Hematopoietic multipotent progenitor cell treated with erythropoietin and hydrocortisone succinate and interleukin-3 and kit ligand, for 17 days (in vitro differentiated cells): ENCODE measurements at places on chromosomes 2 and 18.

DNA sequence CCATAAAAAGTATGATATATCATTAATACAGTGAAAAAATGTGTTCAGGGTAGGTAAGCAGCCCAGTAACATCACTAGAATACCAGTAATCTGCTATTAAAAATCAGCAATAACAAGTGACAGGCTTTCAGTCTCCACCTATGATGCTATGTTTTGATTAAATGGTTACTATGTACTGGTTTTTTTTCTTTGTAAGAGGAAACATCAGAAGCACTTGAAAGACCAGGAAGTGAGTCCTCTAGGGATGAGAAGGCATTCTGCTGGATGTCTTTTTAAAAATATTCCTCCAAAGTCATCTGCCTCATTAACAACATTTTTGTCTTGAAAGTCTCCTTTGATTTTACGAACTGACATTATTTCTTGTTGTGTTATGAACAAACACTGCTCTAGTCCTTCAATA is 136.0 kb upstream of the FAM98A start:
- DNase-seq = no peak

DNA sequence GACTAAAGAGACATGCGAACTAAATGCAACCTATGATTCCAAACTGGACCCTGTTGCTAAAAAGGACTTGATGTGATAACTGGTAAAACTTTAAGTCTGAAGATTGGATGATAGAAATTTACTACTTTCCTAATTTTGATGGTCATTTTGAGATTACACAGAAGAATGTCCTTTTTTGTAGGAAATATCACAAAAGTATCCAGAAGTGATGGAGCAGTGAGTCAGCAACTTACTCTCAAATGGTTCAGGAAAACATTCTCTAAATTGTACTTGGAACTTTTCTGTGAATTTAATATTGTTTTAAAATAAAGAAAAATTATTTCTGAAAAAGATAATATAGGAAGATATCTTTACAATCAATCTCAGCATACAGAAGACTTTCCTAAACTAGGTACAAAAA is 19.9 kb downstream of the MBOAT2 start:
- no peak for DNase-seq

DNA sequence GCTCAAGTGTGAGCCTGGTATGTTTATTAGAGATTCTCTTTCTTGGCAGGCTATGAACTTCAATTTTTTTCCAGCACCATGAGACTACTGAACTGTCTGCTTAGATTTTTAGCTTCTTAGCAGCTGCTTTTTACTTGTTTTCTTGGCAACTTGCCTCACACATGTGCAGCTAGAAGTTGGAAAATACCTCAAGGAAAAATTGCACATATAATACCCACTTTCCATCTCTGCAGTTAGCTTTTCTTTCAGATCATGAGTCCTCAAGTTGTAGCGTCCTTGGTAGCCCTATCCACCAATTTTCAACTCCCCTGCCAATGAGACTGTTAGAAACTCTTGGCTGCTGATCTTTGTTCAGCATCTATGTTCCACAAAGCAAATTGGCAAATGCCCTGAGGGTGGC is 302.1 kb downstream of the HRH4 start:
- DNase-seq = no peak

GRCh38 chr2:96102596-96103186 is 13.7 kb downstream of the ADRA2B start:
- no peak for DNase-seq

GRCh38 chr18:8479789-8480188 is 129.4 kb upstream of the RAB12 start:
- no peak for DNase-seq

- peak; percentile 59 for DNase-seq
Observed at GRCh38 chr18:3914833-3915610, 465.1 kb downstream of the TGIF1 start.

DNA sequence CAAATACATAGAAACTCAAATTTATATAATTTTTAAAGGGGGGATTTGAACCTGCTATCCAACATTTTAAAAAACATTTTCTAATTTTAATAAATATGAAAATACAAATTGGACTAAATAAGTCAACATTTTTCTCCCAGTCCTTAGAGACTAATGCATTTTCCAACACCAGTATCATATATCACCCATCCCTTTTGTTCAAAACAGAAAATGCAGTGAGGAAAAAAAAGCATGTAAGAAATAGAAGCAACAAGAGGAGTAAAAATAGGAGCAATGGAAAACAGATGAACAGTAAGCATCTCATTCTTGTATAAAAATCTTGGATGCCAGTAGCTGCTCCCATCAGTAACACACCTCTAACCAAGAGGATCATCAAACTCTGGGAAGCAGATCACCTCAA is 25.5 kb downstream of the KLF7 start:
- no peak for DNase-seq

GRCh38 chr2:230942920-230943896 is 18.2 kb upstream of the GPR55 start:
- no peak for DNase-seq

DNA sequence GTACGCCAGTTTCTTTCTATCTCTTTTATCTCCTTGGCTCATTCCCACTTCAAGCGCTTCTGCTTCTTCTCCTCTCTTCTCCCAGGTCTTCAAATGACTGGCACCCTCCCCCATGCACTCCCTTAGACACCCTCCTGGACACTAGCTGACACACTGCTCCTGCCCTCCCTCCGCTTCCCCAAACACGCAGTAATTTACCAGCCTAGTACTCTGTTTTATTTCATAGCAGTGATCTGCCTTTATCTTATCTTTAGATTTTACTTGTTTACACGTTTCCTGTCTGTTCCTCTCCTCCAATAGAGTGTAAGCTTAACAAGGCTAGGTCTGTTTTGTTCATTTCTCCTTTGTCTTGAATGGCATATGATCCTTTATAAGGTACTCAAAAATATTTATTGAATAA is 93.9 kb downstream of the SCN3A start:
- no peak for DNase-seq

- no peak for DNase-seq
Observed at GRCh38 chr2:27701676-27702075, 38.0 kb downstream of the SLC4A1AP start.

- DNase-seq = no peak
Observed at GRCh38 chr2:186882511-186883071, 33.6 kb upstream of the ZSWIM2 start.

DNA sequence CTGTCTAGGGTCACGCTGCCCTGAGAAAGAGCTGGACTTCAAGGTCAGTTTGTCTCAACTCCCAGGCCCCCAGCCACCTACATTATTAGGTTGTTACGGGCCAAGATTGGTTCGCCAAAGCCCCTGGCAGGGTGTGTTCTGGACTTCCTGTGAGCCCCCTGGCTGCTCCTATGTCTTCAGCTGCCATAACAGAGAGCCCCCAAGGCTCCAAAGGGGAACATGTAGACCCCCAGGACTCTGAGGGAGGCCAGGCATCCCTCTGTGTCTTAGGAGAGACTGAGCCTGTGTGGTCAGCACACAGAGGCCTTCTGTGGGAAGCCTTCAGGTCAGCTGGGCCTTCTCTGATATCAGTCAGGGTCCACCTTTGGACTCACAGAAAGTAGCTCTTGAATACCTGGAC is 58.3 kb downstream of the INHBB start:
- no peak for DNase-seq

GRCh38 chr2:192051533-192051932 is 143.2 kb downstream of the TMEFF2 start:
- DNase-seq = no peak

- no peak for DNase-seq
Observed at GRCh38 chr2:70663411-70663810, 104.6 kb downstream of the ADD2 start.

DNA sequence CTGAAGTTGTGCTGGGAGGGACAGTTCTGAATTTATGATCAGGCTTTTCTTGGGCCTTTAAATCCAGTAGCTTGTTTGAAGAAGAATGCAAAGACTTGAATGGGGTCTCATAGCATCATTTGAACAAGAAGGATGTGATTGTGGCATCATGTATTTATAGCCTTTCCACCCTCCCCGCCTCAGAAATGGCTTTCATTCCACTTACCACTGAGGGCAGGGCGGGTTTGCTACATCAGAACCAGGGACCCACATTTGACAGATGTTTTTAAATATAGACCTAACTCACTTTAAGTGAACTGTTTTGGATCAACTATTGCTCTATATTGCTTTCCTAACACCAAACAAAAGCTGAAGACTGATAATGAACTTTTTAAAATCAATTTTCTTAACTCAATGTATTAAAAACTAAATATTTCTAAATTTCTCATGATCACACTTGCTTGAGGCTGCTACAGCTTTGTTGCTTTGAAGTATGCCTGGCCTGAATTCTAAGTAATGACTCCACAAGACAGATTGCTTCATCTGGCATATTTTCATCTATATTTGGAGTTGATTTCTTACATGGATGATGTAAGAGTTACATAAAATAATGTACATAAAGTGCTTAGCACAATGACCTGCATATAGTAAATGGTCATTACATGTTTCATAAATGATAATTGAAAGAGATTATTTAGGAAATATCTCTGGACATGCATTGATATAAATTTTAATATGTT is 1552.9 kb upstream of the SLC39A10 start:
- DNase-seq = no peak

- DNase-seq = no peak
Observed at GRCh38 chr2:150153646-150154307, 333.7 kb downstream of the RND3 start.

- no peak for DNase-seq
Observed at GRCh38 chr18:23146861-23147469, 11.7 kb downstream of the CABLES1 start.

GRCh38 chr18:13423352-13423751 is 204.8 kb downstream of the LDLRAD4 start:
- DNase-seq = no peak

- no peak for DNase-seq
Observed at GRCh38 chr2:59584958-59585357, 968.5 kb downstream of the BCL11A start.

- no peak for DNase-seq
Observed at GRCh38 chr2:63587814-63588384, 378 bp downstream of the WDPCP start.

- DNase-seq = no peak
Observed at GRCh38 chr18:60292186-60292585, 80.4 kb downstream of the MC4R start.

- DNase-seq = no peak
Observed at GRCh38 chr18:70620837-70621612, 332.2 kb downstream of the SOCS6 start.

DNA sequence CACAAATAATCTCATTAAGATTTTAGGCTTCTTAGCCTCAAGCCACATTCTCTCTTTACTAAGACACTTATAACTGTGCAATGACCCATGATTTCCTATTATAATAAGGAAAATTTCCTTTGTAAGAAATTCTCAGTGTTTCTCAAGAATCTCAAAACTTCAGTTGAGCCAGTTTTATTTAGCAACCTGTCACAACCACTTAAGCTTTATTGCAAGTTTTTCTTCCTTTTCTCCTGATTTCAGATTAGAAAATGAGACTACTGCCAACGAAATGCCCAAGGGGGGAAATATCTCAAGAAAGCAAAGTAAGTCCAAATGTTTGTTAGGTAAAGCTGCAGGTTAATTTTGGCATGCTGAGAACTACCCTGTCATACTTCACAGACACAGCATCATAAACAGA is 178.5 kb downstream of the THADA start:
- DNase-seq = no peak

- DNase-seq = no peak
Observed at GRCh38 chr2:44612276-44612675, 250.5 kb downstream of the CAMKMT start.

GRCh38 chr2:128390256-128390990 is 71.8 kb upstream of the HS6ST1 start:
- no peak for DNase-seq

- DNase-seq = no peak
Observed at GRCh38 chr2:12240206-12240605, 476.5 kb upstream of the TRIB2 start.

DNA sequence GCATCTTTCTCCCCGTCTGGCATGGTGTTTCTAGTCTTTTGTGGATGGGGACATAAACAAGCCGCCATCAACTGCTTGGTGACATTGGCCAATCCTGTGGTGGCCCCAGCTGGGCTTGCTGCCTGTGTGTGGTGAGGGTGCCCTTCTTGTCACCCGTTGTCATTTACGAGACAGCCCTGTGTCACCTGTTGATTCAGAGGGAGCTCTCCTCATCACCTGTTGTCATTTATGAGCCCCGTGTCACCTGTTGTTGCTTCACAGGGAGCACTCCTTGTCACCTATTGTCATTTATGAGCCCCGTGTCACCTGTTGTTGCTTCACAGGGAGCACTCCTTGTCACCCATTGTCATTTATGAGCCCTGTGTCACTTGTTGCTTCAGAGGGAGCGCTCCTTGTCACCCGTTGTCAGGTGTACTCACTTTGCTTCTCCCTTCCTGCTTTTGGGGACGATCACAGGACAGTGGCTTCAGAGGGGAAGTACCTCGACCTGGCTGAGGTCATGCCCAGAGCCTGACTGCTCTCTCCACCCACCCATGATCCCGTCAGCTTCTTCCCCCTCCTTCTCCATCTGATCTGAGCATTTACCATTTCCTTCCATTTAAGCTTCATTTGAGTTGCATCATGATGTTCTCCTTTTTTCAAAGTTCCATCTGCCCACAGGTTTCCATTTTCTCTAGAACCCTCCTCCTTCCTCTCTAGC is 29.1 kb downstream of the HPCAL1 start:
- DNase-seq = no peak

DNA sequence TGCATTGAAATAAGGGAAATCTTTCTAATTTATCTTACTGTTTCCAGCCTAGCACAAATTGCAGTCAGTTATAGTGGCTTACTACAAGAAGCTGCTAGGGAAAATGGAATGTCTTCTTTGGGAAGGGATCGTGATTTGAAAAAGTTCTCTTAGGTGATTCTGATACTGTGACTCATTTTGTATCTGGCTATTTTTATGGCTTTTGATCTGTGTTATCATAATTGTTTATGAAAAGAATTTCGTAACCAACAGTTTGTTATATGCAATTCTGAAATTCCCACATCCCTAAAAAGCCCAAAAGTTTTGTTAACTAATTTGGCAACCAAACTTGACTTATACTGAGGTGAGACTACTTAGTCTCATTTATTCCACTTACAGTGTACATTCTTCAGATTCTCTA is 12.4 kb downstream of the PTPN4 start:
- no peak for DNase-seq

DNA sequence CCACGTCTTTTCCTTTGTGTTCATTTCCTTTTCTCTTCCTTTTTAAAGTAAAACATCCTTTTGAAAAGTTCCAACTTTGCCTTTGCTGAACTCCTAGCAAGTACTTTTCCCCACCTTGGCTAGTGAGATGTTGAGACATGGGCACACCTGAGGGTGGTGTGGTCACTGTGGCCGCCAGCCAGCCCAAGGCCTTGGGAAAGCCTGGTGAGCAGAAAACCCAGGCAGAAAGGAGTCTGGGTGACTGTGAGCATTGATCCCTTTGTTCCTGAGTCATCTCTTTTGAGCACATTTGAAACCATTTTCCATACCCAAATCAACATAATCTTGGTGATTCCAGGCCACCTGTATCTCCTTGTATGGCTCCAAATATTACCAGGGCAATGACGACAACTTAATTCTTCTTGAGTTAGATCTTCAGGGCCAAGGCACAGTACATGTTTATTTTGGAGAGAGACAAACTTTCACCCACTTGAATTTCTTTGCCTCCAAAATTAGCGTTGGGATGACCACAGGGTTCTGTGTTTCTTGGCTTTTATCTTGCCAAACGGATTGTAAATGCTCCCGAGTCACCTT is 14.5 kb downstream of the EPAS1 start:
- no peak for DNase-seq
